ENCODE measurements at places on chromosomes 6 and 20.
A peak's percentile ranks its signal among the peaks of the same experiment; 100 is the strongest.

DNA sequence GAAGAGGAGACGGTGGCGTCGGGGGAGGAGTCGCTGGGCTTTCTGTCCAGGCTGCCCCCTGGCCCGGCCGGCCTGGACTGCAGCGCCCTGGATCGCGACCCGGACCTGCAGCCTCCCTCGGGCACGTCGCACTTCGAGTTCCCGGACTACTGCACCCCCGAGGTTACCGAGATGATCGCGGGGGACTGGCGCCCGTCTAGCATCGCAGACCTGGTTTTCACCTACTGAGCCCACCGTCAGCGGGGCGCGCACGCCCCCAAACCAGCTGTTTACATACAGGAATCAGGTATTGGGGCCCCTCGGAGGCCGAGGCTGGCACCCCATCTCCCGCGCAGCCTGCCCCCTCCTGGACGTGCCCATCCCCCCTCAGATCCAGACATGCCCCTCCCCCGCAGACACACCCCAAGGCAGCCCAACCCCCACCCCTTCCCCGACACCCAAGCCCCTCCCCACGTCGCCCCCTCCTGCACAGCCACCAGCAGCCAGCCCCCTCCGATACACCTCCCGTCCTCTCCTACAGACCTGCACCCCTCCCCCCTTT lies 1.4 kb downstream of the SOX12 start:
- no peak for DNase-seq

GRCh38 chr6:150025201-150025917 lies at the start of gene RAET1L:
TSS of gene RAET1L (minus strand) at chr6:150025532. CDS start at chr6:150025471, 61 bp downstream.
- DNase-seq, result no peak

- DNase-seq, result no peak
Measured at GRCh38 chr20:51070621-51071020, 47.7 kb upstream of the KCNG1 start.

DNA sequence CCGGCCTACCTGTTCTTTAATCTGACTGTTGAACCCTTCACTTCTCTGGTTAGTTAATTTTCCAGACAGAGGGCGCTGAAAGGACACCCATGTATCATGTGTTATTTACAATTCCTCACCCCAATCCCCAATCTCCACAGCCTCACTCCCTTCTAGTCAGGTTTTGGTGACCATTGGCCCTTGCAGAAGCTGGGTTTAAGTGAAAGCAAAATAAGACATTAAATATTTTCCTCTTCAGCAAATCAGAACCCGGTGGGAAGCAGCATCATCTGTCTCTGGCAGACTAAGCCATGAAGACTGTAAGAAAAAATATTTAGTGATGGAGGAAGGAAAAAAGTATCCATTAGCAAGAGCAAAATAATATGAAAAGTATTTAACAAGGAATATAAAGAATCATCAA lies 9.4 kb upstream of the HLA-DQA1 start:
- DNase-seq, result peak; percentile 18

- no peak for DNase-seq
Measured at GRCh38 chr6:35011096-35012041, 122.3 kb downstream of the ANKS1A start.
